ENCODE measurements at places on chromosomes 4 and X. TPM values are rescaled to one million over a fixed set of nuclear protein-coding genes. Genes with fewer than 3 reads are reported as not detected.

DNA sequence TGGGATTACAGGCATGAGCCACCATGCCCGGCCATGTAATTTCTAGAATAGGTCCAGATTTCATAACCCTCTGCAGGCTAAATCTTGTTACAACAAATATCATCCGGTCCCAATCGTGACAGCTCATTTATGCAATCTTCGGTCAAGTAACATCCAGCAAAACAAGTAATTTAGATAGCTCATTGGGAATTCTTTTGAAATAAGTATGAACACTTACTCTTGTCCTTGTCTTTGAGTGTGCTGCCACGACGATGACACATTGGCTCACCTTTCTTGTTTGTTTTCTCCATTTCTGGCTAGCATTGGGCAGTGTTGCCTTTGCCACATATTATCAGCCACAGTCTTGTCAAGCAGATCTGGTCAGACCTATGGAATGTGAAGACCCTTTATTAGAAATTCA is 92.0 kb downstream of the PHEX start:
- no peak for DNase-seq

GRCh38 chr4:107304699-107305286 is 268.7 kb upstream of the DKK2 start:
- no peak for DNase-seq

- no peak for DNase-seq
These were observed 144.6 kb upstream of the MAP9 start for GRCh38 chr4:155521382-155521781.

- DNase-seq, result no peak
These were observed 7.9 kb upstream of the ATRX start for GRCh38 chrX:77793946-77794345.

DNA sequence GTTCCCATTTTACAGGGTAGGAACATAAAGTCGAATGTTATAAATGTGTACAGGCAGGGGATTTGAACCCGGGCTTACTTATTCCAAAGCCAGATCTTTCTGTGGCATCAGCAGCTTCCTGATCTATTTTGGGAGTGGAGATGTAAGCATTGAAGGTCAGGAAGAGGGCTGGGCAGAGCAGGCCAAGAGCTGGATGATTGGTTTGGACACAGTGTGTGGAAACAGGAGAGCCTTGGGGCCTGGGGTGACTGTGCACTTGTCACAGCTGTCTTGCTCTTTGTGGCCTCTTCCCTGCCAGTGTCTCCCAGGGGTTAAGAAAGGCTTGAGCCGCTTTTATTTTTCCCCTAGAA is 127.9 kb upstream of the ENPP6 start:
- no peak for DNase-seq

GRCh38 chrX:136647677-136648360 is at the start of gene CD40LG:
TSS of gene CD40LG (plus strand) at chrX:136648158. CDS start at chrX:136648249, 91 bp downstream.
- peak; percentile 62 for DNase-seq

- DNase-seq, result no peak
These were observed 304.1 kb upstream of the TECRL start for GRCh38 chr4:64713256-64713840.

GRCh38 chrX:115387327-115387726 is 97.8 kb downstream of the LUZP4 start:
- no peak for DNase-seq

GRCh38 chr4:89204624-89205023 is 93.3 kb downstream of the TIGD2 start:
- DNase-seq, result no peak

- no peak for DNase-seq
These were observed 55.4 kb downstream of the HUWE1 start for GRCh38 chrX:53631156-53631555.

- DNase-seq, result no peak
These were observed 38.8 kb upstream of the CAPN6 start for GRCh38 chrX:111309083-111309482.

DNA sequence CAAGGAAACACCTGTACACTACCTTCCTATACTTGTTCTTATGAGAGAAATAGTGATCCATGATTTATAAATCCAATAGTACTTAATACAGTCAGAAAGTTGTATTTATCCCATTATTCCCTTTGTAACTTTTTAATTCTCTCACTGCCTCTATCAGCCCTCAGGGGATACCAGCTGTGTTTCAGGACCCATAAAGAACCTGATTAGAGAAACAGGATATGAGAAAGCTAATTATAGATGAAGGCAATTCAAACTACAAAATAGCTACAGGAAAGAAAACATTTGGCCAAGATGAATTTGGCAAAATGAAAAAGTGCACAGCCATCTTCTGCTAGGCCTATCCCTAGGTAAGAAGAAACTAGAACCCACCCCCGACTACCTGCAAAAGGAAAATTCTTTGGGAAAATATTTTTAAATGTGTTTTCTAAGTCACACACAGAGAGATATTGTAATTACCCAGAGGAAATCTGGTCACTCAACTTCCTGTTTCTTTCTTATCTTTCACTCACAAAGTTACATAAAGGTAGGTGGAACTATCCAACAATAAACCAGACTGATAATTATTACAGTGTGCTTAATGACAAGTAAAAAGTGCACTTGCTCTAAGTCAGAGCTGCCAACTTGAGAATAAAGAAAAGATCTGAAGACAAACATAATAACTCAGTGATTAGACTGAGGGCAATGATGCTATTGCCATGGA is 836.5 kb upstream of the HTR2C start:
- DNase-seq, result no peak

DNA sequence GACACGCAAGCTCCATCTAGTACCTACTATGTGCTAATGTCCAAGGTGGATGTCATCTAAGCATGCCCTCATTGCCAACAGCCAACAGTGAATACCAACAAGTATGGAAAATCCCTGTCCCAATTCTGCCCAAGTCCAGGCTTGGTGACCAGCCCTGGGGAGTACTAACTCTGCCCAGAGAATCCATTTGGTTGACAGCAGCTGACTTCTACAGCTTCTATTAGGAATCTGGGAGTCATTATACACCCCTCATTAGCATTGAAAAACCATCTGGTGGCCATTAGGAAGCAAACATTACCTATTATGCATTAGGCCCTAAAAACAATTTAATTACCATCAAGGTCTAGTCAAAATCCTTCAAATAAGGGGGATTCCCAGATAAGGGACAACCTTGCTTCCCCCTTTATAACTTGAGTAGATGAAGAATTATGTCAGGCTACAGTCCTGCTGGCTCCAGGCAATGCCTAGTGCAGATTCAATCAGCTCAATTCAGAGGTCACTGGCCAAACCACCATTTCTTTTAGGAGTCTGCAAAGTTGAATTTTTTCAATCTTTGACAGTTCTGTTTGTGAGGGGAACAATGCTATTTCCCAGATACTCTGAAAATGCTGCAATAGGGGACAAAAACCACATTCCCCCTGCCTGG is 228.0 kb upstream of the LDB2 start:
- DNase-seq, result no peak

- peak; percentile 14 for DNase-seq
These were observed 152.0 kb upstream of the SLC4A4 start for GRCh38 chr4:71186566-71187403.

GRCh38 chr4:113371111-113371510 is 321.7 kb downstream of the ANK2 start:
- DNase-seq, result no peak

GRCh38 chr4:7414046-7414445 is 20.7 kb downstream of the PSAPL1 start:
- DNase-seq, result no peak

GRCh38 chr4:105671301-105671700 is 37.2 kb downstream of the INTS12 start:
- DNase-seq, result no peak

DNA sequence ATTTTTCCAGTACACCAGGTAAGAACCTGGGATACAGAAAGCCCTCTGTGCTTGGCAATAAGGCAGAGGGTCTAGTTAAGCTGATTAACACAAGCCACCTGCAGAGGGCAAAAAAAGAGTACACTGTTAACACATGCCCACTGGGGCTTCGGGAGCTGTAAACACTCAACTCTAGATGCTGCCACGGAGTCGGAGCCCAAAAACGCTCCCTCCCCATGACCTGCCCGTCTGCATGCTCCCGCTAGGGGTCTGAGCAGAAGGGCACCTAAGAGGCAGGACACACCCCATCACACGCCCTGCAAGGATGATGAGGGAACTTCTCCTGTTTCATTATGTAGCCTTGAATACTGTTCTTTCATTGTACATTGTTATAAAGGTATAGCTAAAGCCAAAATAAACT is 715.6 kb upstream of the AADAT start:
- no peak for DNase-seq

The TSR2 gene
- 26.1 TPM for total RNA-seq

The PPEF2 gene
- 0.10 TPM for total RNA-seq

The IL13RA1 gene
- 1.8 TPM for total RNA-seq

The LRIT3 gene
- total RNA-seq, result 0.05 TPM

The RTL3 gene
- total RNA-seq, result not detected

The COL4A6 gene
- not detected for total RNA-seq

The CRLF2 gene
- total RNA-seq, result 2.7 TPM

The CXCL11 gene
- total RNA-seq, result not detected

The GK gene
- 85.9 TPM for total RNA-seq

The RAI2 gene
- 0.59 TPM for total RNA-seq

The GAB1 gene
- total RNA-seq, result 0.12 TPM

The PRSS12 gene
- not detected for total RNA-seq

The STARD8 gene
- 0.10 TPM for total RNA-seq

The FMR1NB gene
- total RNA-seq, result not detected

The SULT1B1 gene
- total RNA-seq, result 4.3 TPM
